ENCODE measurements at places on chromosomes 13 and 19.

GRCh38 chr13:21458813-21459701, at the start of gene ZDHHC20:
Gene ZDHHC20 (minus strand): TSS chr13:21459303. CDS start chr13:21459171, 132 bp downstream.
- peak; percentile 58 for DNase-seq

- no peak for DNase-seq
These were observed 150.3 kb downstream of the IER2 start for GRCh38 chr19:13300421-13301030.

- no peak for DNase-seq
These were observed 436.7 kb upstream of the ZNF507 start for GRCh38 chr19:31908496-31909225.

- no peak for DNase-seq
These were observed 22.4 kb downstream of the VAV1 start for GRCh38 chr19:6794686-6795431.

GRCh38 chr19:33210266-33210940, 15.2 kb downstream of the SLC7A10 start:
- DNase-seq: no peak

DNA sequence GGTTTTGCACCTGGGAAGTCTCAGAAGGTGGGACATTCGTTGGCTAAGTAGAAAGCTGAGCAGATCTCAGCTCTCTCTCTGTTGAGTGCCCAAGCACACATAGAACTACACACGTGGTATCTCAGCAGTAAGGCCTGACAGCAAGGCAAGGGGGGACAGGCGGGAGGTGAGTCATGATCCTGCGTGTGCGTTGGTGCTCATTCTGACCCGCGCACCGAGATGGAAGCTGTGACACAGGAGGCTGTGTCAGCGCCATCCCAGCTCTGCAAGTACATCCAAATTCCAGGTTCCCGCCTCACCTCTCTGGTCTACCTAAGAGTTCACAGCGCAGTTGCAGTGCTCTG, 135.7 kb downstream of the USP12 start:
- DNase-seq: no peak

DNA sequence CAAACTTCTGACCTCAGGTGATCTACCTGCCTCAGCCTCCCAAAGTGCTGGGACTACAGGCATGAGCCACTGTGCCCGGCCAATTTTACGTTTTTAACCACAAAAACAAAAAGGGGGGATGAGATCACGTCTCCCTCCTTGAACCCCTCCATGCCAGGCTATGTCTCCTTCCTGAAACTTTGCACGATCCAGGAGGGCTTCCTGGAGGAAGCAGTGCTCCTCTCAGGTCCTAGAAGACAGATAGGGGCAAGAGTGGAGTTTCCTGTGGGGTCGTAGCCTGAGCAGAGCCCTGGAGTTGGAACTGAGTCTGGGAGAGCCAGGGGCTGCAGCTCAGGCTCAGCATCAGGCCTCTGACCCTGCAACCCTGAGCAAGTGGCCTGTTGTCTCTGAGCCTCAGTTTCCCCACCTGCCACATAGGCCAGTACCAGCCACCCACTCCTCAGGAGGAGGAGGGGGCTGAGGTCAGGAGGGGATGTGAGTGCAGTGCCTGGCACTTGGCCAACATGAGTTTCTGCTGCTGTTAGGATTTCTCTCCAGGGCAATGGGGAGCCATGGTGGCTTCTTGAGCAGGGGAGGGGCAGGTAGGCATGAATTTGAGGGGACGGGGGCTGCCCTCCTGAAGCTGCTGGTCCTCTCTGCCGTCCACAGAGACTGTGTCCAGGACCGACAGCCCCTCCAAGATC, 16.0 kb downstream of the APBA3 start:
- DNase-seq: no peak

DNA sequence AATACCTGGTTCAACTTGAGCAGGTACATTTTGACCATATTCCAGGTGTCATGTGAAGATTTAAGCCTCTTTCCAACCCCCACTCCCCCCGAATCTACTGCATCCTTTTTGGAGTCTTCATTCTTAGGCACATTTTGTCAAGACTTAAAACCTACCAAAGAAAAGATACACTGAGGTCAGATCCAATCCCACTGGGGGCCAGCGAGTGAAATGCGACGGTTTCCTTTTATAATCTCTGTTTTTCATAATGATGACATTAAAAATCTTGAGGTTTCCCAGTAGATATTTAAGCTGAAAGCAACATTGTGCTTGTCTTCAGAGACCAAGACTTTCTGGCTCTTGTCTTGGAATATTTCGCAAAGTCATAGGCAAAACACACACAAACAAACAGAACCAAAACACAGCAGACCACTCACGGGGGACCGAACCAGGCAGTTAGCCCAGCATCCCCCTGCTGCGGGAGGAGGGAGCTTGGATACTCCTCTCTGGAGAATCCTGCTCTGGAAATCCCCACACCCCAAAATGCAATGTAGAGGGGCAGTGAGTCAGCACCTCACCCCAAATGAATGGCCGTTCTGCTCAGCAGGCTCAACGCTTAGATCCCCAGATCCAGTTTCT, 506 bp upstream of the GAS6 start:
- no peak for DNase-seq

GRCh38 chr13:79307866-79308298, 98.2 kb downstream of the RBM26 start:
- no peak for DNase-seq

DNA sequence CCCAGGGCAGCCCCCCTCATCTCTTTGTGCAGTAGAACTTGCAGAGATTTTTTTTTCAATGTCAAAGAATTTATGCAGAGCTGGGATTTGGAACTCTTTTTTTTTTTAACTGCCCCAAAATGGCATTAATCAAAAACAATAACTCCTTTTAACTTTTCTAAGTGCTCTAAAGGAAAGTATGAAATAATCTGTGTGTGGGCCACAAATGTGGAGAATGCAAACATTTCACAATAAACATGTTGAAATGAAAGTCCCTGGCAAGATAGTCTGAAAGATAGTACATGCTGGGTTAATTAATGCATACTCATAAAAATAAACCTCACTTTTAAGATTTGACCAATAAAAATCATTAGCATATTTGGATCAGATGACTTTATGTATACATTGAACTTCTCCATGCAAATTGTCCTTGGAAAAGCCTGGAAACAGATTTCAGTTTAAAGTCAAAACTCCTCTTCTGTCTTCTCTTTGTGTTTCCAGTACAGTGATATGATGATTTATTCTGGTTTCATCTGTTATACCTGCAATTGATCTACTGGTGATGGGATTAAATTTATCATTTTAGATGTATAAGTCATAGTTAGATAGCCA, 30.5 kb upstream of the ZNF536 start:
- no peak for DNase-seq

- no peak for DNase-seq
These were observed 32.0 kb downstream of the LTBP4 start for GRCh38 chr19:40633207-40633606.

DNA sequence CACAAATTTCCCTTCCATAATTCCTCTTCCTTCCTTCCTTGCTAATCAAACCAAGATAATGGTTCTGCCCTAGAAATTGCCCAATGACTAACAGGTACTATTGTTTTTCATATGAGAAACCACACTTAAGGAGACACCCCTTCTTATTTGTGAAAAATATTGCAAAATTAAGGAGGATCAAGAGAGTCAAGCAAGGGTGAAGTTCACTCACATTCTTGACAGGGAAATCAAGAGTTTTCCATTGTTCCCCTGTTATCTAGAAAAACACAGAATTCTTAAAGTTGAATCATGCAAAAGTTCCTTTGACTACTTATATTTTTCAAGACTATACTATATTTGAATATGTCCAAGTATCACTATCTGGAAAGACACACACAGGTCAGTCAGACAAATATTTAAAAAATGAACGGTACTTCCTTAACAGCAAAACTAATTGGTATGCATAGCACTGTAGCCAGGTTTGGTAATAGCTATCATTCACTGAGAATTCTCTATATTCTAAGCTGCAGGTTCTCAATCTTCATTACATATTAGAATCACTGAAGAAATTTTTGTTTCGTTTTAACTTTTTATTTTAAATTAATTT, 897.2 kb downstream of the DIAPH3 start:
- DNase-seq: no peak

DNA sequence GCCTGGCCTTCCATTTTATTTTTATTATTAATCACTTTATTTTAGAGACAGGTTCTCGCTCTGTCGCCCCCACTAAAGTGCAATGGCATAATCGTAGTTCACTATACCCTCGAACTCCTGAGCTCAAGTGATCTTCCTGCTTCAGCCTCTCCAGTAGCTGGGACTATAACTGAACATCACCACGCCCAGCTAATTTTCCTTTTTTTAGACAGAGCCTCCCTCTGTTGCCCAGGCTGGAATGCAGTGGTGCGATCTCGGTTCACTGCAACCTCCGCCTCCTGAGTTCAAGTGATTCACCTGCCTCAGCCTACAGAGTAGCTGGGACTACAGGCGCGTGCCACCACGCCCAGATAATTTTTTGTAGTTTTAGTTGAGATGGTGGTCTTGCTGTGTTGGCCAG, 6.7 kb upstream of the PAN3 start:
- DNase-seq: no peak

- DNase-seq: no peak
These were observed 2.2 kb upstream of the AMH start for GRCh38 chr19:2246801-2247361.

GRCh38 chr19:29872224-29872731, 60.5 kb downstream of the CCNE1 start:
- no peak for DNase-seq

- no peak for DNase-seq
These were observed 74.4 kb downstream of the DPF1 start for GRCh38 chr19:38149661-38150061.

DNA sequence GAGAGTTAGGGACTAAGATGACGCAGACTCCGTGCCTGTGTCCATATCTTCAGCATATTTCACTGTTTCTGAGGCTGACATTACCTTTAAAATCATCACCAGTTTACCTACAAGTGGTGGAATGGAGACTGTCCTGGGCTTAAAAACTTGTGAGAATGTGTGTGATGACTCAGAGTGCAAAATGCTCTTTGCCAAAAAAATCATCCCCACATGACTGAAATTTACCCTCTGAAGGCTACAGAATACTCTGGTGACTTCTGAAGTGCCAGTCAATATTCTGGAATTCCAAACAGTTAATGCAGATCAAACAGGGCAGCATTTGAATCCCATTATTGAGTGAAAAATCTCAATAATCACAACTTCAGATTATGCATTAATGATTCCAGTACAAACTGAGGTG, 901.4 kb downstream of the EFNB2 start:
- DNase-seq: no peak

GRCh38 chr19:6126335-6126974, 9.0 kb upstream of the ACSBG2 start:
- no peak for DNase-seq

DNA sequence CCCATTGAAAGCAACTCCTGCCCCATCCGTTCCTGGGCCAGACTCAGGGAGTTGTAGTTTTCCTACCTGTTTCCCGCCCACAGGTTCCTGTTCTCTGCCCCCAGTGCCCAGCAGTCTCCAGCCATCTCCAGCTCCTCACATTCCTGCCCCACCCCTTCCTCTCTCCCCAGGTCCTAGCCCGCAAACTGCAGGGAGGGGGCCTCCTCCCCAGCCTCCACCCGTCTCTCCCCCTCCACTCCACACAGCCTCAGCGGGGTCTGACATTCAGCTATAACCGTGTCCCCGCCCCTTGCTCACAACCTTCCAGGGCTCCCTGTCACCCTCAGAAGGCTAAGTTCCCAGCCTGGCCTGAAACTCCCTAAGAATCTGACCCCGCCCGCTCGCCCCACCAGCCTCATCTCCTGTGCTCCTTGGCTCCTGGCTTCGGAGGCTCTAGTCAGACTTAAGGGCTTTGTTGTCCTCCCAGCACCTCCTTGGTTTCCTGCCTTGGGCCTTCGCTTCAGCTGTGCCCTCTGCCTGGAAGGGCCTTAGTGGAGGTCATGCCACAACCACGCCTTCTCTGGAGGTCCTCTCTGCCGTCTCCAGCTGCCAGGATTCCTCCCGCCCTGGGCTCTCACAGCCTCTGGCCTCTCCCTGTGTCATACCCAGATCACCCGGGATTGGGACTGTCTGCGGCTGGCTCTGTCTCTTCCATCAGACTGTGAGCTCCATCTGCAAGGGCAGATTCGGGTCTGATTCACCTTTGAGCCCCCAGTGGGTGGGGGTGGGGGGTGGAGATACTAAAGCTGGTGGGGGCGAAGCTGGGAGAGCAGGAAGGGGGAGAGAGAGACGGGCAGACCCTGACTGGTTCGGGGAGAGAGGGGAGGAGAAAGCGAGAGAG, 5.1 kb upstream of the SPACA6 start:
- no peak for DNase-seq

DNA sequence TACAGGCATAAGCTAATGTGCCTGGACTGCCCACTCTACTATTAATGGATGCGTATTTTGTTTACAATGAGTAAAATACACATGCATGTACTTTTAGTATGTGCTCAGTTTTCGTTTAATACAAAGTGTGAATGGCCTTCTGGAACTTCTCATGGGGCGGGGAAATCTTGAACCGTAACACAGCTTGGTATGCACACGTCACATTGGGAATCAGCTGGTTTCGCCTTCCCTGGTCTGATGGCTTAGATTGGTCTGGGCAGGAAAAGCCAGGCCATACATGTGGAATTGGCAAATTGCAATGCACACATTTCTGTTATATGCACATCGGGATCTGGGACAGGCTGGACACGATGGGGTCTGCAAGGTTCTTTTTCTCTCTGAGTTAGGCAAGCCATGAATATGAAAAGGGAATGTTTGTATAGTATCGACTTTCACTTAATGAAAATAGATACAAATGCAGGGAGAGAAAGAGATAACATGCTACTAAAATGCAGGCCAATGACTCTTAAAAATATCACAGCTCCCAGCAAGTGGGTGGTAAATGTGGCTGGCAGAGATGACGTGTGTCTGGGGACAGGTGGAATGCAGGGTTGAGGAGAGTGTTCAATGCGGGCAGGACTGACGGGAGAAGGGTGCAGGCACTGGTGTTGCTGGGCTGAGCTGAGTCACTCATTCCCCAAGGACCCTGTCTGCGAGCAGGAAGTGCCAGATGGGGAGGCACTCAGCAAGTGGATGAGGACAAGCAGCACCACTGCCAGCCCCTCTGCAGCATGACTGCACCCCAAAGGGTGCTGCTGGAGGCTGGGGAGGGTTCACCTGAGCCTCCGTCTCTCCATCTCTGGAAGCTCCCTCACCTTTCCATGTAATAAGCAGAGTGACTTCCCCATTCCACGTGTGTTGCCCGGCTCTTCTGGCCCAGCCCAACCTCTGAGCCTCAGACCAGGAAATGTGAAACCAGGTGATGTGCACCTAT, 204.0 kb upstream of the GPR12 start:
- no peak for DNase-seq

- no peak for DNase-seq
These were observed 69.3 kb upstream of the MYO16 start for GRCh38 chr13:108560093-108560492.

GRCh38 chr13:113397608-113398425, 33.9 kb upstream of the GRTP1 start:
- no peak for DNase-seq

- no peak for DNase-seq
These were observed 19.6 kb upstream of the NCCRP1 start for GRCh38 chr19:39177110-39177699.

GRCh38 chr13:28058866-28059613, 41.3 kb downstream of the FLT3 start:
- no peak for DNase-seq

DNA sequence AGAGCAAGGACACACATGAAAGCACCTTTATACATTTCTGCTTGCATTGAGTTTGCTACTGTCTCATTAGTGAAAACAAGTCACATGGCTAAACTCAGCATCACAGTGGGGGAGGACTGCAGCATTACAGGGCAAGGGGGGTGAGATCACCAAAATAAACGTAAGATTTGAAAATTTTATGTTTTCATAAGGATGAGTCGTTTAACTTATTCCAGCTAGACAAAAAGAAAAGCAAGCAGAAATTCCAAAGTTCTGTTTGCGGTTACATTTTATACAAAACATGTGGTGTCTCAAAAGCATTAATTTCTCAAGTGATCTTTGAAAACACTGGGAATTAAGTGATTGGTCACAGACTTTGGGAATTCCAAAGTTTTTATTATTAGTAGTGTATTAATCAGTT, 261.4 kb upstream of the RXFP2 start:
- peak; percentile 12 for DNase-seq
